ENCODE measurements at places on chromosomes 1 and 21.

- no peak for DNase-seq
Observed at GRCh38 chr21:29145354-29145782, 14.9 kb downstream of the MAP3K7CL start.

GRCh38 chr1:206992790-206993189 is 22.5 kb upstream of the FCAMR start:
- no peak for DNase-seq

GRCh38 chr1:53066891-53067738 is 5.1 kb downstream of the PODN start:
- DNase-seq, result no peak

DNA sequence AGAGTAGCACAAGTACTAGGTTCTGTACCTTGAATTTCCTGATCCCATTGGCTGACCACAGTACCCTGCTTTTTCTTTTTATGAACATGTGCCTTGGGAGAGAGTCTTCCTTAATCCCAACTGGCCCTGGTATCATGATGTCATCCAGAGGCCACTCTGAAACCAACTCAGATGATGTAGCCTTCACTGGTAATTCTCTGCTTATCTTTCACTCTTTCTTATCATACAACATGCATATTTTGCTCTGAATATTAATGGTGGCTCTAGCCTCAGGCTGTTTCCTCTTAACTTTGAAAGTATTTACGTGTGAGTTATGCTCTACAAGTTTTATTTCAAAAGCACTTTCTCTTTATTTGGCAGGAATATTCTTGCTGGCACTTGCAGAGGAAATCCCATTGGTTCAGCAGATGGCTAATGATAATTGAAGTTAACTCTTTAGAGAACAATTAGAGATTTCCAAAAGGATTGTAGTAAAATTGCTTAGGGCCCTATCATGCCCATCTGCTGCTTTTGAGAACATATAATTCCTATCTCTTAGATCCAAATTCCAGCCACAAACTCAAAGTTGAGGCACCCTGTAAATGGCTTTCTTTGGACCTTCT is 86.1 kb downstream of the PTGER3 start:
- no peak for DNase-seq

- no peak for DNase-seq
Observed at GRCh38 chr1:161162806-161163205, 3.4 kb upstream of the PPOX start.

- DNase-seq, result no peak
Observed at GRCh38 chr1:201575912-201576311, 37.0 kb downstream of the NAV1 start.

GRCh38 chr1:247854899-247855545 is 2.0 kb upstream of the TRIM58 start:
- DNase-seq, result no peak

DNA sequence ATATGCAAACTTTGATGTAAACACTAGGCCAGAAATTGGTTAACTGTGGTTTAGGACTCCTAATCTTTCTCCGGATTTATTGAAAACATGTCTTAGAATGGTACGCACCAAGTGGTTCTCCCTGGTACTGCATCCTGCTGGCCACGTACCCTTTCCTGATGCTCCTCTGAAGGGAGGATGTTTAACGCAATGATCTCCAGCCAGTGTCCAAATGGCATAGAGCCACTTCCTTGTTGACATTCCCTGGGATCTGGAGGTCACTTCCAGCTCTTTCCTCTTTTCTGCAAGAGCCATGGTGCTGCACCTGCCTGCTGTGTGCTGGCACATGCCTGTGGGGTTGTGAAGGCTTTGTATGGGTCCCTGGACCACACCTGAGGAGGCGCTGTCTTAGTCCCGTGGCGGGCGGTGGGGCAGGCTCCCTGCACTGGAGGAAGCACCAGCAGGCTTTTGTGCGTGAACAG is 53.9 kb downstream of the GALNT2 start:
- no peak for DNase-seq

GRCh38 chr1:203128716-203129500 is 1.4 kb downstream of the ADORA1 start:
- no peak for DNase-seq

DNA sequence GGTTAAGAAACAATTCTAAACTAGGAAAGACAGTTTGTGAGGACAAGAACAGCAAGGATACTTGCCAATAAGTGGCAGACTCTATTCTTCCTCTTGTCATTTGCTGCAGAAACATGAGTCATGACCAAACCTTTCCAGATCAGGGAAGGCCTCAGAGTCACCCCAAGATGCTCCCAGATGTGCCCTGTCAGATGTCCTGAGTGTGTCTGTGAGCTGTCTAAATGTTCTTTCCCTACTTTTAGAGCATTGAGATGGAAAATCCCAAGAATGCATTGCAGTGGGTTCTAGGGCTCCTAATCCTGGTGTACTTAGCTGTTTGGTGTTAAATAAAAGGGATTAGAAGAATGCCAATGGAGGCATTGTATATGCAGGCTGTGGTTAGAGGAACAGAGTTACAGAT is 57.5 kb upstream of the KIAA0040 start:
- DNase-seq, result no peak

GRCh38 chr1:110928191-110928590 is 35.5 kb downstream of the LRIF1 start:
- no peak for DNase-seq

DNA sequence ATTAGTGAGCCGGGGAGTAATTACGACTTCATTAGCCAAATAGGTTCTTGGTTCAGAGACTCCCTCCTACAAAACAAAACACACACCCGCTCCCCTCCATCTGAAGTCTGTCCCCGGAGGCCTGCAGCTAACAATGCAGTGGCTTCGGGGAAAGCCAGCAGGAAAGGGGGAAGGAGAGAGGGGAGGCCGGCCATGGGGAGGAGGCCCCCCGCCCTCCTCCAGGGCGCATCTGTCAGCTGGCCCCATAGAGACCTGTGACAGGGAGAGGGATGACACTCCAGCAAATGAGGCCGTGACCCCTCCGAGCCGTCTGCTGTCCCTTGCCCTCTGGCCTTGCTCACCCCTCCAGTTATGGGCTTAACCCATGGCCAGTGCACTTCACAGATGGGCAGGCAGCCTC is 12.1 kb upstream of the CNTN2 start:
- DNase-seq, result no peak

DNA sequence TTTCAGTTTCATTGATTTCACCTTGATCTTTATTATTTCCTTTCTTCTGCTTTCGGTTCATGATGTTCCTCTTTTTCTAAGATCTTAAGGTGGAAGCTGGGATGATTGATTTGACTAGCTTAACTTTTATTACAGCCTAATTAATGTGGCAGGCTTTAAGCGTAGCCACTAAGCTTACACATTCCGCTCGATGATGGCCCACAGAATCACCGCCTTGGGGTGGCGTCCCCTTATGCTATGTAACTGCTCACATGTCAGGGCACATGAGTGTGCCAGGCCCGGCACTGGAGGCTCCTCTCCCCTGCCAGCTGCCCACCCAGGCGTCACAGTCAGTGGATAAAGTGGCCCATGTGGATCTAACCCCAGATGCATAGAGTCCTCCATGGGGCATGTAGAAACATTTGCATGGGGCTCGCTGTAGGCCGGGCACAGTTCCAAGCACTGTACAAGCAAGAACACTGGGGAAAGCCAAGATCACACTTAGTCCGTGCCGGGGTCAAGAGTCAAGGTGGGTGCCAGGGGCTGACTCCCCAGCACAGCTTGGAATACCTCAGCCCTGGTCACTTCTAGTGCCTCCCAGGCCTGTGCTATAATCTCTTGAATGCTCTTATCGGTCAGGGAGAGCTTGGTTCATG is 41.7 kb downstream of the PKNOX1 start:
- DNase-seq, result no peak

DNA sequence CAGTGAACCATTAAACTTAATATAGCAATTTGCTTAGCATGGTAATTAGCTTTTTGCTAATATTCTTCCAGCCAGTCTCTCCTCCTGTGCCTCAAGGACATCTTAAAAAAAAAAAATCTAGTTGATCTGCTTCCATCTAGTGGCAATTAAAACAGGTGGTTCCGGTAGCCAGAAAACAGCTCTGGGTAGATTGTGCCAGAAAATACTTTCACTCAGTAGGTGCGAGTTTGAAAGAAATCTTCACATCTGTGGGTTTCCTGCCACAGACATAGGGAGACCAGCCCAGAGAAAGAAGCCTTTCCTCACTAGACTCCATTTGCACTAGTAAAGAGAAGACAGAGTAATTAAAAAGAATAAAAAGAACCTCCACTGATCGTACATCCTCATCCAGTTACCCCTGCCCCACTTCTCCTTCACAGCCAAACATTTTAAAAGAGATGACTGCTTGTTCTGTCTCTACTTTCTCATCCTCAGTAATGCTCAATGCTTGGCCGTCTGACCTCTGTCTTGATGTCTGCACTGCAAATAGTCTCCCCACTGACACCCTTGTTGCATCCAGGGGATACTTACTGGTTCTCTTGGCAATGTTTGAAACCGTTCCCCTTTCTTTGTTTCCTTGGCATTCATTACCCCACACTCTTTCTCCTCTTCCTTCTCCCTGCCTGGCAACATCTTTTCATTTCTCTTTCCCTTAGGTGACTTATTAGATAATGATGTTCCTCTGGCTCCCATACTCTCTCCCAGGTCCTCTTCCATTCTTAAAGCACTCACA is 16.9 kb downstream of the SELL start:
- DNase-seq, result peak; percentile 23

DNA sequence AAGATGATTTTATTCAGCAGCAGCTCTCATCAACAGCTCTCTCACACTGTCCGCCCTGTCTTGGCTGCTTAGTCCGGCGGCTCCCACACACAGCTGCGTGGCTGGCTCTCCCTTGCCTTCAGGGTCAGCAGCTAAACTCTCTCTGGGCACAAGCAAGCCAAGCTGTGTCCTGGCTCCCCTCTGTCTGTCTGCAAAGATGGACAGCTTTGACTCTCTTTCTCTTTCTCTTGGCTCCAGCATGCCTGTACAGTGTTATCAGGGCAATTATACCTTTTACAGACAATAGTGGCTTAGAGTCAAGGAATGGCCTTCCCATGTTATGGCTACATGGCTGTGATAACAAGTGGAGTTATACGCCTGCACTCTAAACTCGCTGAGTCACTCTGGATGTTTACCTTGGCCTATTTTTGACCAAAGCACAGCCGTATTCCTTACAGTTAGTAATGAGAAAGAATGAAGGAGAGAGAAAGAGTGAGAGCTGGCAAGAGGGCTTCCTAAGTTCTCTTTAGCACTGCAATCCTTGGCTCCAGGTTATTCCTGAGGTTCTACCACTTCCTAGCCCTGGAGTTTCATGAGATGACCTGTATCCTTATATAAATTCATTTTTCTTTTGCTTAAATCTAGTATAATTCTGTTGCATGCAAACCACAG is 59.9 kb upstream of the ZSWIM5 start:
- DNase-seq, result no peak

DNA sequence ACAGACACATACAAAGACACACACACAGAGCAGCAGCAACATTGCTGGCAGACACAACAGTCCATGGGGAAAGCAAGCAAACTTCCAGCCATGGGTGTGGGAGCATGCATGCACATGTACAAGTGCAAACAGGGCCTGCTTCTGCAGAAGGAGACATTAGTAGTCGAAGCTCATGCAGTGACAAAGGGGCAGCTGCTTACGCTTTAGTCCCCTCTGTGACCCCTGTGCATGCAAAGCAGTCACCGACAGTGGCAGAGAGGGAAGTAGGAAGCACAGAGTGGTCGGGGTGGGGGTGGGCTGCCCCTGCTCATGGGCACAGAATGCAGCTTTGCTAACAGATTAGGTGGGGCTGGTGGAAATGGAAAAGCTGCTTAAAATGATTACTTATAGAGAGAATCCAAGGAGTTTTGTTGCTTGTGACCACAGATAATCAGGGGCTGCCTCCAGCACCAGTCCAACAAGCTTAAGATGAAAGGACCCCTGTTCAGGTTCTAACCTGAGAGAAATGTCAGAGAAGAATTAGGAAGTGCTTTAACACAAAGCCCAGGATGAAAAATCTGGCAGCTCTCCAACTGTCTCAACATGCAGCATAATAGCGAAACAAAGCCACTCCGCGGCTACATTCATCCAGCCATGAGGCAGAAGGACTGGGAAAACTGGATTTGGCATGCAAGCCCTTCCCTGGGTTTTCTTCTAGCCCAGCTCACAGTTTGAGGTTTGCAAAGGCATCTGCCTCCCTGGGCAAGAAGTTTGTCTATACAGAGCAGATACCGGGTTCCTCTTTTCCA is 378.9 kb downstream of the KCNH1 start:
- DNase-seq, result no peak

GRCh38 chr1:234975122-234975940 is 153.3 kb downstream of the TOMM20 start:
- no peak for DNase-seq

DNA sequence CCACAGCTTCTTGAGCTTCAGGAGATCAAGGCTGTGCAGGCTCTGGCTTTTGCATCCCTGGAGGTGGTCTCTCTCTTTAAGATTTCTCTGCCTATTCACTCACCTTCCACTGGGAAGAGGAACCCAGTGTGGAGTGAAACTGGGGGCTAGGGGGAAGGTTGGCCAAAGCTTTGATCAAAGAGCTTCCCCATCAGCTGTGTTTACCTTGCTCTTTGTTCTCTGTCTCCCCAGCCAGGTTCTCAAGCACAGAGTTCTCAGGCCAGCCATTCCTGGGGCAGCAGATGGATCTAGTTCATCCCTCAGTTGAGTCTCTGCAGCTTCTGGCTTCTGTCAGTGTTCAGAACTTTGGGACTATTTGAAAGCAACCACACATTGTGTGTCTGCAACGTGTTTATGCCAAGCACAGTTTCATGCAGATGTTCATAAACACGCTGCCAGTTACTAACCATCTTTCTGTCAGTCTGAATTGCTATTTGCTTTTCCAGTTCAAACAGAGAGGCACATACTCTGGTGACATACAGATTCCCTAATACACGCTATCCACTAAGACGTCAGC is 17.2 kb upstream of the MRPS14 start:
- no peak for DNase-seq

DNA sequence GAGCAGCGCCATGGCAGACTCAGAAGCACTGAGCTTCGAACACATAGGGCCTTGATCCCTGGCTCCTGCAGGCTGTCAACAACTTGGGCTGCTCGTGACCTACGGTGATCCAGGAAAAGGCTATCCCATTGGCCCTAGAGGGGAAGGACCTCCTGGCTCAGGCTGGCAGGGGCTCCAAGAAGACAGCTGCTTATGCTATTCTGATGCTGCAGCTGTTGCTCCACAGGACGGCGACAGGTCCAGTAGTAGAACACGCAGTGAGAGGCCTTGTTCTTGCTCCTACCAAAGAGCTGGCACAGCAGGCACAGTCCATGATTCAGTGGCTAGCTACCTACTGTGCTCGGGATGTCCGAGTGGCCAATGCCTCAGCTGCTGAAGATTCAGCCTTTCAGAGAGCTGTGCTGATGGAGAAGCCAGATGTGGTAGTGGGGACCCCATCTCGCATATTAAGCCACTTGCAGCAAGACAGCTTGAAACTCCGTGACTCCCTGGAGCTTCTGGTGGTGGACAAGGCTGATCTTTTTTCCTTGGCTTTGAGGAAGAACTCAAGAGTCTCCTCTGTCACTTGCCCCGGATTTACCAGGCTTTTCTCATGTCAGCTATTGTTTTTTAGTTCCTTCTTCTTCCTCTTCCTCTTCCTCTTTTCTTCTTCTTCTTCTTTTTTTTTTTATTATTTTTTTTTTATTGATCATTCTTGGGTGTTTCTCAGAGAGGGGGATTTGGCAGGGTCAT is 18.9 kb downstream of the ITLN2 start:
- no peak for DNase-seq

- no peak for DNase-seq
Observed at GRCh38 chr1:88935522-88936222, 44.3 kb upstream of the GTF2B start.

All from activated CD4-positive, alpha-beta T cell treated with anti-CD3 and anti-CD28 coated beads, Interleukin-2, amount 50 U/mL, for 4 hours (primary cell).